ENCODE measurements at places on chromosomes 16 and 17. TPM values are rescaled to one million over a fixed set of nuclear protein-coding genes. Genes with fewer than 3 reads are reported as not detected.

GRCh38 chr16:5854027-5854426 lies 756.4 kb upstream of the EEF2KMT start:
- no peak overlapping the region for H3K4me3 ChIP-seq
- no peaks in the 10 kb centered on the region for H3K27me3 ChIP-seq
- H3K36me3 ChIP-seq: no peaks in the 10 kb centered on the region
- DNase-seq: no peak
- H3K4me1 ChIP-seq: no peaks in the 10 kb centered on the region
- H3K27ac ChIP-seq: no peak overlapping the region

ABCC12 gene
- 1.6 TPM for total RNA-seq

TSPAN10 gene
- 2.6 TPM for total RNA-seq

- DNase-seq: no peak
- H3K27ac ChIP-seq: peak overlapping the region; percentile 95
- H3K27me3 ChIP-seq: no peaks in the 10 kb centered on the region
- no peaks in the 10 kb centered on the region for H3K36me3 ChIP-seq
Observed at GRCh38 chr17:39927929-39928857, 661 bp downstream of the LRRC3C start.

MPO gene
- total RNA-seq: not detected

PRAC2 gene
- total RNA-seq: not detected

EPN3 gene
- total RNA-seq: not detected

All from breast epithelium (tissue), 4 donors.